ENCODE measurements at places on chromosomes 2 and 18.

GRCh38 chr18:49041435-49042245, 90.9 kb upstream of the SMAD7 start:
- peak; percentile 4 for DNase-seq

DNA sequence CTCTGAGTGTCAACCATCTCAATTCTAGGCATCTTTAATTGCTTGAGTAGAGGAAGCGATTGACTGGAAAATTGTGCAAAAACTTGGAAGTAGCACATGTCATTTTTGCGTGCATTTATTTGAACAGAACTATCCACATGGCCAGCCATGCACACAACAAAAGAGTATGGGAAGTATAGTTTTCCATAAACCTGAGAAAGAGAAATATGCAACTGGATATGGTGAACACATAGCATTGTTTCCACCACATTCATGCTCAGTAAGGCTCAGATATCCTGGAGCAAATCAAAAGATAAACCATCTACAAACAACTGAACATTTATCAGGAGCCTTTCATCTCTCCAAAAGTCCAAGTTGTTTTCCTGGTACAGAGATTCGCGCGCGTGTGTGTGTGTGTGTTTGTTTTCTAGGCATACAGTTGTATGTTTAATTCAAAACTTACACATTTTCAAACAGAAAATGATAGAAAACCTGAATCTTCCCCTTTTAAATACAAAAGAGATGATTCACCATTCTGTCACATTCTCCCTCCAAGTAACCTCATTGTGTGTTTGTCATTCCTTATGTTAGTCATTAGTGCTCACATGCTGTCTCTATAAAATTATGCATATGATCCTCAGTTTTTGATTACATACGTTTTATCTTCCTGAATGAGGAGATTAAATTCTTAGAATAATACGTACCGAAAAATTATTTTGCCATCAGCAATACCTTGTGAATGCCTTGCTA, 780.4 kb upstream of the NRXN1 start:
- no peak for DNase-seq

DNA sequence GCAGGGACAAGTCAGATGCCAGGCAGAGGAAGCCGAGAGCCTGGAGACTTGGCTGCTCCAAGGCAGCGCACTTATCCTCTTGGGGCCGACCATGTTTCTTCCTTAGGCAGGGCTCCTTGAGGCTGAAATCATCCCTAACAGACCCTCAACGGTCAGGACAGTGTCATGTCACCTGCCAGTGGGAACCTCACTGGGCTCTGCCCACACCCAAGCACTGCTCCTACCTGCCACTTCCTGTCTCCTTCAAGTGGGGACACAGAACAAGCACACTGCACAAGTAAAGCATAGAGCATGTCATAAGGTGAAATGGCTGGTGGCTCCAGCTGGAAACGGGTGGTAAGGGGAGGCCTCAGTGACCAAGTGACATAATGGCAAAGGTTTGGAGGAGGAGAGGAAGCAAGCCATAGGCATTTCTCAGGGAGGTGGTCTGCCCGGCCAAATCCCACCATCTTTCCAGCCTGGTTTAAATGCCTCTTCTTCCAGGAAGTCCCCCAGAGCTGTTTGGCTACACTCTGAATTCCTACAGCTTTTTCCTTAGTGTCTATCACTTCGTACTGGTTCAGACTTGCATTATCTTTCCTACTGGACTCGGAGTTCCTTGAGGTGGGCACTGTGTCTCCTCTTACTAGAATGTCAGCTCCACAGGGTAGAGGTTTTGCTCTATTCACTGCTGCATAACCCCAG, 7.3 kb upstream of the ATOH8 start:
- DNase-seq = peak; percentile 19

DNA sequence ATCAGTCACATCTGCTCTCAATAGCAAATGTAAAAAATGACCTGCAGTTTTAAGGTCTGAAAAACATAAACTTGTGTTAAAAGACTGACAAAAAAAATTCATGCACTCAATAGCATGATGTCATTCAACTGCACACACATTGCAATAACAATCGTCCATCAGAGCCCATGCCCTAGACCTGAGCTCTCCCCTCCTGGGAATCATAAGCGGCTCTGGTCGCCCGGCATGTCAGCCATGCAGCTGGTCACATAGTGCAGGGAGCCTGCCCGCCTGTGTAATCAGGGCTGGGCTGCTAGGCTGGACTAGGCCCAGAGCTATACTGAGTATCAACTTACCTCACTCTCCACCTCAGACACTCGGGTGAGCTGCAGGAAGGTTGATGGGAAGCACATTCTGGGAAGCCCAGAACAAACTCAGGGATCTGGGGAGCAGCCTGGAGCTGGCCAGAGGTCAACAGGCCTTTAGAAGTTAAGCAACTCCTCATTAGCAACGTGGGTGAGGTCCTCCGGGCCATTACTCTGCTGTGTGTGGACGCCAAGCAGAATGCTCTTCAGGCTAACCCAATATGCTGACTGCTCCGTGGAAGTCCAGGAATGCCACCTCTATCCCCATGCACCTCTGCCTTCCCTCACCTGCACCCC, 165.5 kb downstream of the TTC32 start:
- no peak for DNase-seq

- DNase-seq = no peak
Observed at GRCh38 chr18:56089612-56090258, 501.7 kb upstream of the TCF4 start.

DNA sequence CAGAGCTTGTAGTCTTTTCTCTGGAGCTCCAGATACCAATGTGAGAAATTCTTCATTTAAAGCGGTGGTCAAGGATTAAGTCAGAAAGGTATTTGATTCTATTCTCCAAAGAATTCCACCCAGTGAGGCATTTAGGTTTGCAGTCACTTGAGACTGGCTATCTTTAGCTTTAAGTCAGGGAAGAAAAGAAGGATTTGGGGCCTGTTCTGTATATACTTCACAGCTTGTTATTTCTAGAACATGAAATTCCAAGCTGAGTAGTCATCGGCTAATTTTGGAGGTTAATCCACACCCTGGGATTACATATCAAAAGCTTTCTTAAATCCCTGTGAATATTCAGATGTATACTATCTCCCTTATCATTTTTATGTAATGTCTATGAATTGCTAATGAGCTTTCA, 39.4 kb downstream of the MYOM1 start:
- DNase-seq = no peak
